ENCODE measurements at places on chromosomes 4 and X. TPM values are rescaled to one million over a fixed set of nuclear protein-coding genes. Genes with fewer than 3 reads are reported as not detected.

The MAGEB10 gene
- not detected for total RNA-seq

The RRH gene
- total RNA-seq: not detected

The JADE1 gene
- 34.5 TPM for total RNA-seq

The HAUS7 gene
- total RNA-seq: 15.9 TPM

The TMSB15C gene
- 0.30 TPM for total RNA-seq

The AMTN gene
- total RNA-seq: not detected

The PPP1R2C gene
- total RNA-seq: not detected

The P2RY10 gene
- not detected for total RNA-seq

The INTS6L gene
- total RNA-seq: 9.9 TPM

The KCND1 gene
- 1.5 TPM for total RNA-seq

The OTC gene
- not detected for total RNA-seq

The BGN gene
- total RNA-seq: 206 TPM

The PLXNB3 gene
- total RNA-seq: 8.2 TPM

The DNAAF6 gene
- not detected for total RNA-seq

The COL4A5 gene
- 35.5 TPM for total RNA-seq

The HAND2 gene
- 86.3 TPM for total RNA-seq

The MAGEC2 gene
- not detected for total RNA-seq

The SYTL5 gene
- not detected for total RNA-seq

The CPLX1 gene
- 0.98 TPM for total RNA-seq

The GAGE12J gene
- not detected for total RNA-seq

The SSX4B gene
- not detected for total RNA-seq
